Anterior cingulate cortex (tissue), 58 donors: ENCODE measurements at places on chromosomes 2 and 18.

GRCh38 chr2:112093216-112093615 is 38.1 kb downstream of the TMEM87B start:
- no peak for DNase-seq

- no peak for DNase-seq
These were observed 3.1 kb upstream of the FAM171B start for GRCh38 chr2:186690786-186691185.

- no peak for DNase-seq
These were observed 13.3 kb downstream of the SERTAD2 start for GRCh38 chr2:64640153-64641044.

DNA sequence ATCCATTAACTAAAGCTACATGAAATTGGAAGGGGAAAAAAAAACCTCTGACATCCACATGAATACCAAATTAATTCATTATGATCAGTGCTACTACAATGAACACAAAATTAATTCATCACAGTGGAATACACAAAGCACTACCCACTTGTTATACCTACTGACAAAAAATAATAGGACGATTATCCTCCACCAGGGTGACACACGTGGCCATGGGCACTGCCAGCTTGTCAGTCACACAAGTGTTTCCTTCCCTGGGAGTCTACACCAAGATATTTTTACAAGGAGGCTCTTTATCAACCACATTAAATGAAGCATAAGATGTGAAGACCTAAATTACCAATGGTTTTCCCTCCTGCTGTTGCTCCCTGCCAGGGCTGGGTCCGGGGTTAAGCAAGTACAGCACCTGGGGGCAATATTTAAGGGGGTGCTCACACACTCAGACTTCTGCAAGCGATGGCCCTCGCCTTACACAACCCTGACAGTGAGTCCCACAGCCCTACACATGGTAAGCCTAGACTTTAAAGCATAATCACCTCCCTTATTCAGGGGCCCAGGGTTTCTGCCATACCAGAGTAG is 90.1 kb downstream of the TCF4 start:
- no peak for DNase-seq

DNA sequence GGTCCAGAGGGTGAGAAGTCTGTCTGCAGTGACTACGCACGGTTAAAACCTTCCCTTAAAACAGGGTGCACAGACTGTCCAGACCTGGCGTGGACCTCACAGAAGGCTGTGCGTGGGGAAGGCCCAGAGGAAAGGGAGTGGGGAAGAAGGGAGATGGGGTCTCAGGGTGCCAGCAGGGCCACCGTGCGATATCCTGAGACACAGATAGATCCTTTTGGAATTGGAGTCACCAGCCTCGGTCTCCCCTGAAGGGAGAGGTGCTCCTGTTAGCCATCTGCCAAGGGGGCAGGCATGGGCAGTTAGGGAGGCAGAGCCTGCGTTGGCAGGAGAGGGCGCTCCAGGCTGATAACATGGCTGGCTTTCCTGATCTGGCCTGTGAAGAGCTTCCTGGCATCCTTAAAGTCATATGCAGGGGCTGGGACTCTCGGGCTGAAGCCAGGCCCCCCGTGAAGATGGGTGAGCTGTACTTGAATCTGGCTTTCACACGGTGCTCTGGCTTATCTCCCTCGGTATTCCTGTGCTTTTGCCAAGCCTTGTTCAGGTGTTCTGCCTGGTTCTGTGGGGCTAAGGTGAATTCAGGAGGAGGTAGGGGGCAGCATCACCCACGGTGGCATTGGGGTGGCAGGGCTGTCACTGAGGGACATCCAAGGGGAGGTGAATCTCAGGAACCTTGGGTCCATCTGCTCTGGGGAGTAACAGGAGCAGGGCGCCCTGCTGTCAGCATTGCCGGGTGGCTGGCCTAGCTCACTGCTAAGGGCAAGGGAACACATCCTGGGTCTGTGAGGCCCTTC is 107.2 kb upstream of the SMAD2 start:
- no peak for DNase-seq

GRCh38 chr2:45257820-45258219 is 248.6 kb upstream of the SIX2 start:
- no peak for DNase-seq
